Nephron progenitor cell (in vitro differentiated cells): ENCODE measurements at places on chromosomes 6 and 20.

- no peak for DNase-seq
Observed at GRCh38 chr20:58406422-58407001, 17.5 kb downstream of the VAPB start.

DNA sequence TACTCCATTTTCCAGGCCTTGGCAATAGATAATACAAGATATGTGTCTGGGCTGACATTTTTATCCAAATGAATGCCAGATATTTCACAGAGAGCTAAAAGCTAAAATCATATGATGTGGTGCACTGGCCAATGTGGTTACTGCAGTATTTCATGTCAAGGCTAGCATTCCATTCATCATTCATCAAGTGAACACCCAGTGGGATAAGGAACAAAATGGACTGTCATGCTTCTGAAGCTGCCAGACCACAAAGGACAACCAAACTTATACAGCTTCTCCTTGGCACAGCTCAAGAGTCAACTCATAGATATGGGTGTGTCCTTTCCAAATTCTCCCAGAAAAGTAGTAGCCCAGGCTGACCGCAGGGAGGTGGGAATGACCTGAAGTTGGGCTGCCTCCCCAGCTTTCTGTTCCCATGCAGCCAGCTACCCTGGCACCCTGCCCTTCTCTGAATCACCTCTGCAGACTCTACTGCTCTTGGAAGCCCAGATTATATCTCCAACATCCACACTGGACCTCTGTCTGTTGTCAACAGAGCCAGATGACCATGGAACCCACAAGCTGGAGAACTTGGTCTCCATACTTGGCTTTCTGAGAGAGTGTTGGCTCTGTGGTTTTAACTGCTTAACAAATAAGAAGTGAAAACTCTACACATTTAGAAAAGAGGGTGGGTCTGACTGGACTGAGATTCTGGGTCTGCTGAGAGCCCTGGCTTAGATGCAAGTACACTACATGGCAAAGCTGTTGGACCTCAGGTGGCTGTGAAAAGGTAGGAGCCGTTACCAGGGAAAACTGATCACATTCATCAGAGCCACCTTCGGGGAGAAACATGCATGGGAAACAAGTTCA is 122.8 kb downstream of the ALDH8A1 start:
- DNase-seq: no peak

- no peak for DNase-seq
Observed at GRCh38 chr20:49747707-49748524, 34.2 kb upstream of the B4GALT5 start.

GRCh38 chr6:132218059-132218696 is 183.1 kb downstream of the MOXD1 start:
- no peak for DNase-seq

DNA sequence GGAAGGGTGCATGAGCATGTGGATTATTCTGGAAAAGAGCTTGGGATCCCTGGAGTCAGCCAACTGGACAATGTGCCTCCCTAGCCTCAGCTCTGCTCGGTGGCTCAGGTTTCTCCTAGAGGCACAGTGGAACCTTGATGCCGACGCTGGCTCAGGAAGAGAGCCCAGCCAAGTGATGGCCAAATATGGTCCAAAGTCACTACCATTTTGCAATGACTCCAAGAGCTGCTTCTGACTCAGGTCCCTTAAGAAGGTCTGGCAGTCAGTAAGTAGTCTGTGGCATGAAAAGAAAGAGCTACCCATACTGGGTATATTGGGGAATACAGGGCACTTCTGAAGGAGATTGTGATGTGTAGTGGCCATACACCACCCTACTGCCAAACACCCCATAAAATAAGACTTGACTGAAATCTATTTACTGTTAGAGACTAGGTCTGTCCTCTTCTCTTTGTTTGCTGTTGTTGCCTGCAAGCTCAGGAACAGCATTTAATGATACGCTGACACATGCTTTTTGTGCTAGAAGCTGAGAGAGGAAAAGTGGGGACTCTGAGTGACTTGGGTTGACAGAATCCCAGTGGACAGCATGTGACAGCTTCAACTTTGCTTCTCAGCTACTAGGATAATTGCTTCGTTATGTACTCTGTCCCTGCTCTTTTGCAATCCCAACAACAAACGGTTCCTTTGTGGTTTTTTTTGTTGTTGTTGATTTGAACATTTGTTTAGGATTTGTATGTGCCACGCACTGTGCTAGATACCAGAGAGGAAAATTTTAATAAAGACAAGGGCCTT is 30.3 kb upstream of the OGFRL1 start:
- no peak for DNase-seq

DNA sequence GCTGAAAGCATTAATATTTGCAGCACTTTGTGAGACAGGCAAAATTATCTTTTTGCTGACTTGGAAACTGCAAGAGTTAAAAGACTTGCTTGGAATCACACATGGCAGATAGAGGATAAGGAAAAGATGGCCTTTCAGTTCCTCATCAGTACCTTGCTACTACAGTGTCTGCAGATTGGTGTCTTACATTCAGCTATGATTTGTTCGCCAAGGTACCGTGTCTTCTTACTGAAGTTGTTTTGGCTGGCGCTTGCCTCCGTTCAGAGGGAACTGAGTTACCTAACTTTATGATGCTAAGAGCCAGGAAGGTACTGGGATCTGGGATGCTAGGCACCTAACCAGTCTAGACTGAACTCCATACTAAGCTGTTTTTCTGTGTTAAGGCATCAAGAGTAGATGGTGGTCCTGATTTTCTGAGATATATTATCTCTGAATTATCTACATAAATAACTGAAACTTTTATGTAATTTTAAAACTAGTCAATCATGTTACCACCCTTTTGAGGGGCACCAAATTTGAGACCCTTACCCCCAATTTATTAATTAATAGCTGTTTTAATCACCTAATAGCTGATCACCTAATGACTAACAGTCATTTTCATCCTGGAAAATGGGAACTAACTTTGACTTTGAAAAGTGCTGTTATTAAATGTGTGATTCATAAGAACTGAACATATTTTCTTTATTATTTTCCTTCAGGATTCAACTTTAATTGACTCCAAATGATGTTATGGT is 2.5 kb downstream of the WTAP start:
- DNase-seq: no peak

GRCh38 chr20:39871013-39871412 is 818.0 kb downstream of the MAFB start:
- no peak for DNase-seq

DNA sequence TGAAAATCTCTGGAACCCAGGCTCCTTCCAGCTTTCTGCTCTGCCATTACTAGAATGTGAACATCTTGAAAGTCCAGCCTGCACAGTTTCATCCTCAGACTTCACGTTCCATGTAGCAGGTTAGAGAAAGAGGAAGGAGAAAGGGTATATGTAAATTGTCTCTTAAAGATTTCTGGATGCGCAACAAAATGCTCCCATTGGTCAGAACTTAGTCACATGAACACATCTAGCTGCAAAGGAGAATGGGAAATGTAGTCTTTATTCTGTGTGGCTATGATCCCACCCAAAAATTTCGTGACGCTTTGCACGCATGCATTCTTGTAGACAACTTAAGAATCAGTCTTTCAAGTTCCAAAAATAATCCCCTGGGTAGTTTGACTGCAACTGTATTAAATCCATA is 46.4 kb upstream of the CHD6 start:
- DNase-seq: no peak

- DNase-seq: no peak
Observed at GRCh38 chr6:168333039-168333438, 13.5 kb upstream of the DACT2 start.

DNA sequence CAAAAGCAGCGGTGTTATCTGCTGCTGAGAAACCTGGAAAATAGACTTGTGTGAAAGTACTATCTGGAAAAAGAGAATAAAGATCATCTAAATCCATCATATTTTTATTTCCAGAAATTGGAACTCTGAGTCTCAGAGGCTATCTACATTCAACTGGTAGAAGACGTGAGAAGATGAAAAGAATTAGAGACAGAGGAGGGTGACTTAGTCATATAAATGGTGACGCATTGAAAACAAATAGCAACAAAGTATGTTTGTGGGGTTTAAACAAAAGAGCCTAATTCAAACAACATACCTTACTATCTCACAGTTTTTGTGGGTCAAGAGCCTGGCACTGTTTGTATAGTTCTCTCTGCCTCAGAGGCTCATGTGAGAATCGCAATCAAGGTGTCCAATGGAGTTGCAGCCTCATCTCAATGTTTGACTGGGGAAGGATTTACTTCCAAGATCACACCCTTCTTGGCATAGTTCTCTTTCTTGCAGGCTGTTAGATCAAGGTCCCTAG is 757.1 kb upstream of the SLC35B3 start:
- no peak for DNase-seq

- DNase-seq: no peak
Observed at GRCh38 chr6:1716868-1717267, 107.2 kb downstream of the FOXC1 start.

DNA sequence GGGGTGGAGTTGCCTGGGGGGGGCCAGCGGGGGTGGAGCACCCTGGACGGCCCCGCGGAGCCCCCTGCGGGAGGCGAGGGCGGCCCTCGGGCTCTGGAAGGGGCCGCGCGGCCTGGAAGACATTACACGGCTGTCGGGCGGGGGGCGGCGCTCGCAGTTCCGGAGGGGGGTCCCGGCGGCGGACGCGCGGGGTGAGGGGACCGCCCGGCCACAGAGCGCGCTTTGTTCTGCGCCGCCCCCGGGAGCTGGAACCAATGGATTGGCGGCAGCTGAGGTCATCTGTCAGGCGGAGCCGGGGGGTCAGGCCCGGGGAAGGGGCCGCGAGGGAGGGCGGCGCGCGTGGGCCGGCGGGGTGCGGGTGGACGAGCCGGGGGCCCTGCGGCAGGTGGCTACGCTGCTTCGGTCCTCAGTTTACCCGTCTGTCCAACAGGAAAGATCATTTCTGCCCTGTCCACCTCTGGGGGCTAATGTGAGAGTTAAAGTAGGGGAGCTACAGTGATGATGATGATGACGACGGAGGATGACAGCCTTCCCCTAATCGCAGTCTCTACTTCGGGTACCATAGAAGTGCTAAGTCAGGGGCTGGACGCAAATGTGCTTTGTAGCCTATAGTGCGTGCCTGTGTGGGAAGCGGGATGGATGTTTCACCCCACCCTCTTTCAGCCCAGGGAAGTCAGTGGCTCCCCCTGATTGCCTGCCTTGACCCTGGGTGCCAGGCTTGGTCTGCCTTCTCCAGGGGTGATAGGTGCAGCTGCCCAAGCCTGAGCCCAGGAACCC is 10.4 kb downstream of the SRXN1 start:
- DNase-seq: peak; percentile 71
